NCI-H2081 treated with DMSO at 0.1 percent for 48 hours (cell line): ENCODE measurements at places on chromosomes 7 and 10.

GRCh38 chr7:142327628-142328405 lies 70.0 kb upstream of the PRSS58 start:
- DNase-seq = no peak

GRCh38 chr10:44974628-44975430 lies 3.8 kb downstream of the DEPP1 start:
- DNase-seq = no peak

- DNase-seq = no peak
Measured at GRCh38 chr7:138074121-138074520, 2.1 kb upstream of the AKR1D1 start.

GRCh38 chr10:91420868-91421267 lies 10.7 kb downstream of the HECTD2 start:
- no peak for DNase-seq

GRCh38 chr7:47604496-47604890 lies 22.6 kb upstream of the TNS3 start:
- DNase-seq = no peak
